Substantia nigra (tissue), 51 donors: ENCODE measurements at places on chromosomes 6 and 20.

DNA sequence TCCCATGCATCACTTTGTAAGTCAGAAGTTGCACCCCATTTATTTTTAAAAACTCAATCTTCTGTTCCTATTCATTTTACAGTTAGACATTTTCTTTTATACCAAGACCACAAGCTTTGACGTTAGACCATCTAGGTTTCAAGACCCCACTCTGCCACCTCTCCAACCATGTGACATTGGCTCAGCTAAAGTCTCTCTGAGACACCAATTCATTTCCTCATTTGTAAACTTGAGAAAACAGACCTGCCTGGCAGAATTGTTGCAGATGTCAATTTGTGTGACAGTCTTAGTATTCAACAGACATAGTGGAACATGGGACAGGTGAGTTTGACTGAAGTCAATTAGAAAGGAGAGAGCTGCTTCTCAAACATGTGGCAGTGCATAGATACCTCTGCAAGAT is 55.6 kb upstream of the CSE1L start:
- no peak for DNase-seq

DNA sequence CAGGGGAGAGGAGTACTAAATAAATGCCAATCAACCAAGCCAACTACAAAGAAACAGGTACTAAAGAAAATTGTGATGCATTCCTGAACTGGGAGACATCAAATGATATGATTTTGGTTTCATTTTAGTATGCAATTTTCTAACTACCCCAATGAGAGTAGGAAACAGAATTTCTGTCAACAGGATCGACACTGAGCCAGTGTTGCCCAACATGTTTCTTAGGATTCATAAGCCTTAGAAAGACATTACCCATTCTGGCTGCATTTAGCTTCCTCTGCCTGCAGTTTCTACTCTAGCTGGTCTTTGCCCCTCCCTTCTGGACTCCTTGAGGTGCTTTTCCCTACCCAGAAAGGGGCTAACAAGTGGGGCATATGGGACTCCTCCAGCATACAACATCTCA is 49.8 kb downstream of the KCTD20 start:
- no peak for DNase-seq

DNA sequence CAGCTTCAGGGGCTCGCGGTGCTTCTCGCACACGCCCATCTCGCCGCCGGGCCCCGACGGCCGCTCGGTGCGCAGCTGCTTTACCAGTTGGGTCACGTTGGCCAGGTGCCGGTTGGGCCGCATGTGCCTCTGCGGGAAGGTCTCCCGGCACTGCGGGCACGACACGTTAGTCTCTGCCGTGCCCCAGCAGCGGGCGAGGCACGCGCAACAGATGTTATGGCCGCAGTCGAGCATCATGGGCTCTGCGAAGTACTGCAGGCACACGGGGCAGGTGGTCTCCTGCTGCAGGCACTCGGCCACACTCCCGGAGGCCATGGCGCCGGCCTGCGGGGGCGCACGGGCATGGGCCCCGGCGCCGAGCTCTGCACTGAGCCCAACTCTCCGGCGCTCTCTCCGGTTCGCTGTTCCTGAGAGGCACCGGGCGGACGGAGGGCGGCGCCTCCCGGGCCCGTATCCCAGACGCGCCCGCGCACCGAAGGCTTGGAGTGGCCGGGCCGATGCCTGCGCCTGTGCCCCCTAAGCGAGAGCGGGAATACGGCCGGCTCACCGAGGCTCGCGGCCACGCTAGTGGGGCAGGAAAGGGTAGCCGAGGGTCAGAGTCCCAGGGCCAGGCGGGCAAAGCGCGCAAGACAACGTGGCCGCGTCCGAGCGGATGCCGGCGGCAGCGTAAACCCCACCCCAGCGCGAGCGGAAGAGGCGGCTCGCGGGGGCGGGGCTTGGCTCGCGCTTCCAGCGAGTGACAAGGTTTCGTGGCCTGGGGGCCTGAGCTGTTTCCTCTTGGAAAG is at the start of gene TRIM27:
Gene TRIM27, minus strand, starts transcription at position 668 of the 785 bp plus-strand sequence. Its CDS starts 353 bp downstream, at position 315.
- peak; percentile 93 for DNase-seq

GRCh38 chr20:18390201-18390600 is 76.6 kb downstream of the DZANK1 start:
- DNase-seq = no peak

GRCh38 chr6:33172688-33173534 is 19.4 kb downstream of the COL11A2 start:
- DNase-seq = no peak

- no peak for DNase-seq
Observed at GRCh38 chr6:134282816-134283215, 35.1 kb downstream of the SGK1 start.
